ENCODE measurements at places on chromosomes 16 and 17.

DNA sequence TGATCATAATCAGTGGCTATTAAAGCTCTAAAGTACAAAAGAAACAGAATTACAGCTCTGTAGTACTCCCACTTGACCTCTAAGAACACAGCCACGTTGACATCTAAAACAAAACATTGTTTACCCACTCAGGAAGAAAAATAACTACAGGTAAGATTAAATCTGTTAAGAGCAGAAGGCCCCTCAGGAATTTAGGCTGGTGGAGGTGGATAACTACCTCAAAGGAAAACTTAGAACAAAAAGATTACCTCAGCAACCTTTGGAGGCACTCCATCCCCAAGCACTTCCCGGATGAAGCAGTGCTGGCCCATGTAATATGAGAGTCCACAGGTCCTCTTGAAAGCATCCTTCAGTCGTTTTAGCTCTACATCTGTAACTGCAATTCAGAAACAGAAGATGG is 46.7 kb downstream of the USP32 start:
- H3K4me3 ChIP-seq: no peak overlapping the region
- no peak overlapping the region for H3K27ac ChIP-seq
- peaks cover 39% of the 10 kb centered on the region for H3K36me3 ChIP-seq
- no peak for DNase-seq
- H3K4me1 ChIP-seq: peaks cover 5% of the 10 kb centered on the region

GRCh38 chr17:8022360-8023003 is 16.4 kb upstream of the ALOX15B start:
- no peaks in the 10 kb centered on the region for H3K4me1 ChIP-seq
- no peak for DNase-seq
- H3K27ac ChIP-seq: no peak overlapping the region
- no peak overlapping the region for H3K4me3 ChIP-seq
- H3K36me3 ChIP-seq: no peaks in the 10 kb centered on the region

GRCh38 chr17:79936641-79937381 is 97.6 kb upstream of the CBX4 start:
- no peaks in the 10 kb centered on the region for H3K36me3 ChIP-seq
- H3K27ac ChIP-seq: peak overlapping the region; percentile 91
- H3K4me3 ChIP-seq: peak overlapping the region; percentile 74
- peak; percentile 35 for DNase-seq
- H3K4me1 ChIP-seq: peaks cover 87% of the 10 kb centered on the region

- peaks cover 2% of the 10 kb centered on the region for H3K36me3 ChIP-seq
- DNase-seq: peak; percentile 29
- H3K4me3 ChIP-seq: peak overlapping the region; percentile 64
- H3K4me1 ChIP-seq: peaks cover 78% of the 10 kb centered on the region
These were observed 143.0 kb upstream of the NOL11 start for GRCh38 chr17:67574658-67575293.

DNA sequence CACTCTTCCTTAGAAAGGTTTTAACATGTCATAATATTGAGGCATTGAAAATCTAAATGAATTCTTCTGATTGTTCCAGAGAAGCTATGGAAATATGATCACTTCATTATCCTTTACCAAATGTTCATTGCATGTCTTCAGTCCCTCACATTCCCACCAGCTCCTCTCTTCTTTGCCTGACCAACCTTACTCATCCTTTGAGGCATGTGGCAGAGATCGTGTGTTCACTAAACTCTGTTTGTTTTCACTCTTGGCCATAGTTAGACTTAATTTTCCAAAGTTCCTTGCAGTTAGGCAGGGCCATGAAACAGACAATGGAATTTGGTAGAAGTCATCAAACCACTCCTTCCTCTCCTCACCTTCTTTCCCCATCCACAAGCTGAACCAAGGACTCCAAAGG is 266.5 kb upstream of the HSBP1 start:
- no peaks in the 10 kb centered on the region for H3K4me1 ChIP-seq
- H3K27me3 ChIP-seq: peaks cover 3% of the 10 kb centered on the region
- H3K4me3 ChIP-seq: no peak overlapping the region
- H3K27ac ChIP-seq: no peak overlapping the region
- DNase-seq: no peak

GRCh38 chr16:12494661-12495060 is 309.0 kb downstream of the CPPED1 start:
- H3K4me3 ChIP-seq: no peak overlapping the region
- peaks cover 35% of the 10 kb centered on the region for H3K36me3 ChIP-seq
- no peak for DNase-seq
- H3K4me1 ChIP-seq: peaks cover 10% of the 10 kb centered on the region
- no peaks in the 10 kb centered on the region for H3K27me3 ChIP-seq

- no peaks in the 10 kb centered on the region for H3K4me1 ChIP-seq
- no peaks in the 10 kb centered on the region for H3K36me3 ChIP-seq
- no peak overlapping the region for H3K4me3 ChIP-seq
- H3K27me3 ChIP-seq: no peaks in the 10 kb centered on the region
These were observed 32.0 kb downstream of the ZNF469 start for GRCh38 chr16:88414521-88415380.

DNA sequence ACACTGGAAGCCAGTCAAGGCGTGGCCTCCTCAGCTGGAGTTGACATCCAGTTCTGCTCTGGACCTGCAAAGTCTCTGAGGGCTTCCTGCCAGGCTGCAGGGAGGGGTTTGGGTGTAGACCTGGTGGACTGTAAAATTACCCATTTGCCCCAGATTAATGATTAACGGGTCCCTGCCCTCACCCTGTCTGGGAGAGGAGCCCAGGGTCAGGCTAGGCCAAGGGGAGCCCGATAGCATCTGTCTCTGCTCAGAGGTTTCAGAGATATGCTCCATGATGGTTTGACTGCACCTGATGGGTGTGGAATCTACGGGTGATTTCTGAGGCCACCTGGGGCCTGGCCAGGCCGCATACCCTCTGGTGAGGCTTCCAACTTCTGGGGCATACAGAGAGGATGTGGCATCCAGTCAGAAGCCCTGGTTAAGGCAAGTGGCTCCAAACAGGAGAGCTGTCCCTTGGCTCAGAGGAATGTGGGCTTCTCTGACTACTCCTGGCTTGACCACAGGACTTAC is 11.2 kb downstream of the PPY start:
- H3K27ac ChIP-seq: no peak overlapping the region
- H3K36me3 ChIP-seq: no peaks in the 10 kb centered on the region
- H3K4me3 ChIP-seq: no peak overlapping the region
- no peak for DNase-seq

- H3K27ac ChIP-seq: no peak overlapping the region
- peaks cover 14% of the 10 kb centered on the region for H3K27me3 ChIP-seq
- H3K36me3 ChIP-seq: no peaks in the 10 kb centered on the region
- no peak overlapping the region for H3K4me3 ChIP-seq
- H3K4me1 ChIP-seq: no peaks in the 10 kb centered on the region
These were observed 30.5 kb downstream of the CNGB1 start for GRCh38 chr16:57940382-57940966.

GRCh38 chr16:3510416-3510815 is 9.6 kb downstream of the CLUAP1 start:
- H3K4me1 ChIP-seq: no peaks in the 10 kb centered on the region
- DNase-seq: no peak
- H3K4me3 ChIP-seq: no peak overlapping the region
- H3K27ac ChIP-seq: no peak overlapping the region

DNA sequence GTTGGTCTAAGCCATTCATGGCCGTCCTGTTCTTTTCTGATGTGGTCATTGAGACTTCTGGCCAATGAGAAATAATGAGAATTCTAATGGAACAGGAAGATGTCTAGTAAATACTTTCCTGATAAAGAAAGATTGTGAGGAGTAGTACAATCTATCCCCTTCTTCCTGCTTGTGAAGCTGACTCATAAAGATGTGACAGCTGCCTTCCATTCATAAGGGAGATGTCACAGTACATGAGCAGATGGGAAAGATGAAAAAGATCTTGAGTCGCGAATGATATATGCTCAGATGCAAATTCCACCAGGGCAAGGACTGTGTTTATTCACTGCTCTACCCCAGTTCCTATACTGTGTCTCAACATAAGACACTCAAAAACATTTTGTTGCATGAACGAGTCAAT is 111.7 kb upstream of the FOXF1 start:
- H3K36me3 ChIP-seq: no peaks in the 10 kb centered on the region
- H3K27me3 ChIP-seq: peaks cover 3% of the 10 kb centered on the region
- no peaks in the 10 kb centered on the region for H3K4me1 ChIP-seq

- no peaks in the 10 kb centered on the region for H3K4me1 ChIP-seq
- H3K27me3 ChIP-seq: no peaks in the 10 kb centered on the region
- H3K27ac ChIP-seq: no peak overlapping the region
- DNase-seq: no peak
These were observed 17.7 kb downstream of the EFCAB5 start for GRCh38 chr17:29958947-29959657.

DNA sequence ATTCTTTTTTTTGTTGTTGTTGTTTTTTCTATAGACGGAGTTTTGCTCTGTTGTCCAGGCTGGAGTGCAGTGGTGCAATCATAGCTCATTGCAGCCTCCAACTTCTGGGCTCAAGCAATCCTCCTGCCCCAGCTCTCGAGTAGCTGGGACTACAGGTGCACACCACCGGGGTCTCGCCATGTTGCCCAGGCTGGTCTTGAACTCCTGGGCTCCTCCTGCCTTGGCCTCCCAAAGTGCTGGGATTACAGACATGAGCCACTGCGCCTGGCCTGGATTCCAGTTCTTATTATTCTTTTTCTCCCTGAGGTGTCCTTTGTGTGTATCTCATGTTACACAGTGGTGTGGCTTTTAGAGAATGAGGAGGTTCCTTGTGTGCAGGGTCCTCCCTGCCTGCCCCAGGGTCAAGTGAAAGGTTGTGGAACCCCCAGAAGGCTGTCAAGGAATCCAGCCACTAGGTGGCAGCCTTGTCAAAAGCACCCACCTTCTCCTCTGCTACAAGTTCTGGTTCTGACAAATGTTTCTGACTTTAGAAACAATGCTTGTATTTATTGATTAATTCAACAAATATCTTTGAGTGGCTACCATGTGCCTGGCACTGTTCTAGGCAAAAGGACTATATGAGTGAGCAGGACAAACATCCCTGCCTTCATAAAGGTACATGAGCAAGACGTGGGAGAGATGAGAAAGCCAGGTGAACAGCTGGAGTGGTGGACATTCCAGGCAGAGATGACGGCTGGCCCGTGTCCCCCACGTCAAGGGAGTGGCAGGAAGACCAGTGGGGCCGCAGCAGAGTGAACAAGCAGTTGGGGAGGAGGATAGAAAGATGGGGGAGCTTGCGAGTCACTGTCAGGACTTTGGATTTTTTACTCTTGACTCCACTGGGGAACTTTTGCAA is 112.4 kb downstream of the SPECC1 start:
- H3K36me3 ChIP-seq: no peaks in the 10 kb centered on the region
- DNase-seq: peak; percentile 52
- H3K27ac ChIP-seq: no peak overlapping the region
- H3K27me3 ChIP-seq: peaks cover 1% of the 10 kb centered on the region

- H3K4me3 ChIP-seq: no peak overlapping the region
- H3K27ac ChIP-seq: no peak overlapping the region
- DNase-seq: no peak
- no peaks in the 10 kb centered on the region for H3K36me3 ChIP-seq
These were observed 239.9 kb upstream of the TNRC6C start for GRCh38 chr17:77718669-77718961.

DNA sequence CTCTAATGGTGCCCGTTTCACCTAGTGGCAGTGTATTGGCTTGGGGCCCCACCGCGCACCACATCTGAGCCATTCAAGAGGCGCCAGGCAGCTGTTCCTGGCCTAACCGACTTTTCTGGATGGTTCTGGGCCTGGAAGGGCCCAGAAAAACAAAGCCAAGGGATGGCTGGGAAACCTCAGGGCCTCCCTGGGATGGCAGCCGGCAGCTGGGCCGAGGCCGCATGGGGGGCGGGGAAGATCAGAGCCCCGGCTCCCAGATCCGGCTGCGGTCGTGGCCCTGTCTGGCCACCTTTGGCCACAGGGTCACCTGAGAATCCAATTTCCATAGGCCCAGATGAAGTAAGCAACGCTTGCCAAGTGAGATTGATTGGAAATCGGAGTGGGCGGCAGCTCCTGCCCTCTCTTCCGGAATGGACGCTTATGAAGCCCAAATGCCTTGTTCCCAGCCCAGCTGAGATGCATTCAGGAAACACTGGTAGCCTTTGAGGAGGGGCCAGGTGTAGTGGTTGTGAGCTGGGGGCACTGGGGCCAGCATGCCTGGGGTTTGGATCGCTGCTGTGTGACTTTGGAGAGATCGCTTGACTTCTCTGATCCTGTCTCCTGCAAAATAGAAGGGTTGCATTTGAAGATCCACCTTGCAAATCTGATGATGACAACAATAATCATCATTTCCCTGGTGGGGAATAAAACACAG is 163.8 kb upstream of the GSE1 start:
- H3K27ac ChIP-seq: no peak overlapping the region
- H3K4me3 ChIP-seq: peak overlapping the region; percentile 48
- DNase-seq: no peak
- H3K4me1 ChIP-seq: peaks cover 25% of the 10 kb centered on the region

DNA sequence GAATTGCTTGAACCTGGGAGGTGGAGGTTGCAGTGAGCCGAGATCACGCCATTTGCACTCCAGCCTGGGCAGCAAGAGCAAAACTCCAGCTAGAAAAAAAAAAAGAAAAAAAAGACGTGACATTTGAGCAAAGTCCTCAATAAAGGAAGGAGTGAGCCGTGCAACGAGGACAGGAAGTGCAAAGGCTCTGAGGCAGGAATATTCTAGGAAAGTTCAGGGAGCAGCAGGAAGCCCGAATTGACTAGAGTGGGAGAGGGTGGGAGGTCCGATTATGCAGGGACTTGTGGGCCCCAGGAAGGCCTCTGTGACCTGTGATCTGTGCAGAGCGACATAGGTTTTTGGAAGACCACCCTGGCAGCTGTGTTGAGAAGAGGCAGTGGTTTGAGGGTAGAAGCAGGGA is 8.6 kb upstream of the LASP1NB start:
- H3K27me3 ChIP-seq: no peaks in the 10 kb centered on the region
- no peak for DNase-seq
- peaks cover 15% of the 10 kb centered on the region for H3K4me1 ChIP-seq
- peaks cover 76% of the 10 kb centered on the region for H3K36me3 ChIP-seq

- peak; percentile 78 for DNase-seq
- H3K4me1 ChIP-seq: peaks cover 16% of the 10 kb centered on the region
- peak within 1 kb of the TSS; percentile 88 for H3K4me3 ChIP-seq
These were observed at the start of gene FCSK for GRCh38 chr16:70454222-70455034. Gene FCSK (plus strand): TSS chr16:70454595. CDS start chr16:70463191, 8,596 bp downstream.

- no peaks in the 10 kb centered on the region for H3K36me3 ChIP-seq
- no peaks in the 10 kb centered on the region for H3K27me3 ChIP-seq
- no peaks in the 10 kb centered on the region for H3K4me1 ChIP-seq
- no peak overlapping the region for H3K4me3 ChIP-seq
These were observed 807.1 kb downstream of the KCNJ2 start for GRCh38 chr17:70976447-70976846.

GRCh38 chr16:88103581-88104188 is 152.5 kb downstream of the BANP start:
- DNase-seq: no peak
- peaks cover 8% of the 10 kb centered on the region for H3K4me1 ChIP-seq
- no peak overlapping the region for H3K4me3 ChIP-seq
- H3K27ac ChIP-seq: no peak overlapping the region

- DNase-seq: peak; percentile 67
- no peak within 1 kb of the TSS for H3K27ac ChIP-seq
- peaks cover 4% of the 10 kb centered on the region for H3K27me3 ChIP-seq
- peak within 1 kb of the TSS; percentile 87 for H3K4me3 ChIP-seq
- peaks cover 32% of the 10 kb centered on the region for H3K4me1 ChIP-seq
These were observed at the start of gene PRR29 for GRCh38 chr17:63998050-63998720. Gene PRR29 (plus strand): TSS chr17:63998351. CDS start chr17:63998365, 14 bp downstream.

- H3K4me1 ChIP-seq: no peaks in the 10 kb centered on the region
- no peak overlapping the region for H3K4me3 ChIP-seq
- no peaks in the 10 kb centered on the region for H3K36me3 ChIP-seq
- H3K27me3 ChIP-seq: peaks cover 5% of the 10 kb centered on the region
- no peak for DNase-seq
These were observed 29.1 kb downstream of the TMEM100 start for GRCh38 chr17:55693254-55694216.

- DNase-seq: no peak
- no peak overlapping the region for H3K4me3 ChIP-seq
- no peaks in the 10 kb centered on the region for H3K36me3 ChIP-seq
- no peak overlapping the region for H3K27ac ChIP-seq
These were observed 282.7 kb upstream of the XYLT1 start for GRCh38 chr16:17753434-17753833.

All from activated B cell treated with CpG ODN at 0.5 μM for 24 hours (primary cell).